ENCODE measurements at places on chromosomes 2 and 18.

GRCh38 chr2:68352651-68353391 is 12.3 kb upstream of the PLEK start:
- no peak for DNase-seq

GRCh38 chr18:59416818-59417217 is 57.8 kb upstream of the LMAN1 start:
- no peak for DNase-seq

DNA sequence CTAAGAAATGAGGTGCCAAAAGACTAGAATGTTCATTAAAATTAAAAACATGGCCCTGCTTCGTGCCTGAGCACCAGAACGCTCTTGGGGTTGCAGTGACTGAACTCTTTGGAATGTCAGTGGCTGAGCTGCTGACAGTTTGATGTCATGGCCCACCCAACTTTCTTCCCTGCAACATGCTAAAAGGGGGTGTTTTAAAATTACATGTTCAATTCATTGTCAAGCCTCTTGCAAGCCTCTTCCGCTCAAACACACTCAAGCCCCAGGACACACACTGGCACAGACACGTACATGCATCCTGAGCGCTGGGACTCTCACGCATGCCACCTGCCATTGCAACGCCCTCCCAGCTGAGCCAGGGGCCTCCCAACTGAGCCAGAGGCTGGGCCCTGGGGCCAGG is 12.6 kb downstream of the RUFY4 start:
- no peak for DNase-seq

GRCh38 chr18:12076424-12077140 is 17.1 kb upstream of the ANKRD62 start:
- DNase-seq = peak; percentile 25

- DNase-seq = no peak
These were observed 150.0 kb downstream of the NEDD4L start for GRCh38 chr18:58194028-58194427.
